ENCODE measurements at places on chromosomes 2 and 18. TPM values are rescaled to one million over a fixed set of nuclear protein-coding genes. Genes with fewer than 3 reads are reported as not detected.

DNA sequence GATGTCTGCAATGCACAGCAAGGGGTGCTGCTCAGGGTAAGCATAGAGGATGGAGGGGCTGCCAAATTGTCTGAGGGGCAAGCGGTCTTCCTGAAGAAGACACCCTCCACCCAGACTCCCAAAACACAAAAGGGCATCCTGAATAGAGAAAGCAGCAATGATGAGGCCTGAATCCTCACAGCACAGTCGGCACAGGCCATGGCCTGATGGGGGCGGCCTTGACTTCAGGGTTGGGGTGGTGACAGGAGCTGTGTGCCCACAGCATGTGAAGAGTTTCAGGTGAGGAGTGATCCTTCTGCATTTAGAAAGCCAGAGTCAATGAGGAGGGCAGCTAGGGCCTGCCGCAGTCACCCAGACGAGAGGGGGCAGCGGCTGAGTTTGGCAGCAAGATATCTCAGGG lies 159.4 kb downstream of the GALNT14 start:
- DNase-seq: no peak

The CNTNAP5 gene
- not detected for total RNA-seq

The RNF152 gene
- total RNA-seq: 0.49 TPM

- no peak for DNase-seq
These were observed 6.0 kb downstream of the IGFBP5 start for GRCh38 chr2:216689397-216689796.

The NDC80 gene
- 6.5 TPM for total RNA-seq

The LBX2 gene
- 1.8 TPM for total RNA-seq

DNA sequence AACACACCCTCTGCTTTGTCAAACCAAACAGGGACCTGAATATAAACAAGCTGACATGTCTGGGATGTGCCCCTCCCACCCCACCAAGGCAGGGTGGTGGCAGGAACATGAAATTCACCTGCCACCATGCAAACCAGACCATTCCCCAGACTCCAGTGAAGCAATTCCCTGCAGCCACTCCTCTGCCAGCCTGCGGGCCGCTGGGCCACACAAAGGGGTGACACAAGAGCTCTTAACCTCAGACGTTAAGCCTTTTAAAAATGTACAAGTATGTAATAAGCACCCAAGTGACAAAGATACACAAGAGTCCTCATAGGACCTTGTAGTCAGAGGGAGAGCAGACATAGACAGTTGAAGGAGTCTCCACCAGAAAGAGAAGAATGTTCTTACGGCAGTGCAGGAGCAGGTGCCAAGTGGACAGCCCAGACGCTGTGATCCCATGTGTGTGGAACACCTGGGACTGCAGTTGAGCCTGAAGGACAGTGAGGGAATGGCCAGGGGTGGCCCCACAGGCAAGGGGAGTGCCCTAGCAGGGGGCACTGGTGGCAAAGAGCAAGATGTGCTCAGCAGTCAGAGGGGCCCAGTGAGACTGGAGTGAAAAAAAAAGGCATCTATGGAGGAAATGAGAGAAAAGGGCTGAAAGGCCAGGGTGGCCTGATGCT lies 36.9 kb downstream of the CRACDL start:
- no peak for DNase-seq

The SMYD1 gene
- not detected for total RNA-seq

The SLC1A4 gene
- total RNA-seq: 5.6 TPM

GRCh38 chr18:22167471-22168241 lies 1.7 kb upstream of the GATA6 start:
- no peak for DNase-seq

The STAT4 gene
- 264 TPM for total RNA-seq

DNA sequence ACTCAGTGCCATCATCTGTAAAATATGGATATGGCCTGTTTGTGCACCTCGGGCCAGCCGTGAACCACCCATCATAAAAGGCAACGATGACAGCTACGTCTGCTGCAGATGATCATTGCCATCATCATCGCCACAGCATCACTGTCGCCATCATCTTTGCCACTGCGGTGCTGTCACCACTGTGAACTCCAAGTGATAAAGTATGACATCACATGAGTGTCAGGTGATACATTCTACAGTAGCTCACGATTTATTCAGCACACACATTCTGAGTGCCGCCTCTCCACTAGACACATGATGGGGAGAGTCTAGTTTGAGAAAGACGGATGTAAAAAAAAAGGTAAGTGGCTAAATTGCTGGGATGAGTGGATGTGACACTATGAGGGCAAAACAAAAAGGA lies 755.4 kb upstream of the RAB6C start:
- no peak for DNase-seq

The SPC25 gene
- 1.0 TPM for total RNA-seq

- no peak for DNase-seq
These were observed 165.6 kb downstream of the MREG start for GRCh38 chr2:215847718-215848117.

The CRYGD gene
- not detected for total RNA-seq

- DNase-seq: no peak
These were observed 88.3 kb upstream of the TAF1B start for GRCh38 chr2:9755008-9755407.

DNA sequence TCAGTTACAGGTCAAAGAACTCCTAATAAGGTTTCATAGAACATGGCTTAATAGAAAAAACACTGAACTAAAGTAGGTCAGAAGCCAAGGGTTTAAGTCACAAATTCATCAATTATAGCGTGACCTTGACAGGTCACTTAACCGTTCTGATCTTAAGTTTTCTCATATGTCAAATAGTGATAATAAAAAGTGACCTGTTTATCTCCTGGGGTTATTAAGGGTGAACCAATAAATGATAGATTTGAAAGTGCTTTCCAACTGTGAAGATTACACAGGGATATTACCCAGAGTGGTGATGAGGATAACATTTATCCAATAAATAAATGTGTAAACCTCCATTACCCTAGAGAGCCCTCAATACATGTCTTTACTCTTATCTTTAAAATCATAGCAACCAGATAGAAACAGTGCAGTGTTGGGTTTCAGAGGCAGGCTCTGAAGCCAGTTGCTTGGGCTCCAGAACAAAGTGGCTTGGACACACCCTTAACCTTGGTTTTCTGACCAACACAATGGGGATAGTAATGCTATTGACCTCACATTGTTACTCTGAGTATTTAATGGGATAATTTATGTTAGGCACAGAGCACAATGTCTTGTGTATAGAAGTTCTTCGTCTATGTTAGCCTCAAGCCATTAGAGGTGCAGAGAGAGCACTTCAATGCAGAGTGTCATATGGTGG lies 48.6 kb downstream of the KLHL14 start:
- DNase-seq: no peak

The COL5A2 gene
- 0.68 TPM for total RNA-seq

- DNase-seq: no peak
These were observed 9.6 kb upstream of the ALPK2 start for GRCh38 chr18:58638441-58638840.

DNA sequence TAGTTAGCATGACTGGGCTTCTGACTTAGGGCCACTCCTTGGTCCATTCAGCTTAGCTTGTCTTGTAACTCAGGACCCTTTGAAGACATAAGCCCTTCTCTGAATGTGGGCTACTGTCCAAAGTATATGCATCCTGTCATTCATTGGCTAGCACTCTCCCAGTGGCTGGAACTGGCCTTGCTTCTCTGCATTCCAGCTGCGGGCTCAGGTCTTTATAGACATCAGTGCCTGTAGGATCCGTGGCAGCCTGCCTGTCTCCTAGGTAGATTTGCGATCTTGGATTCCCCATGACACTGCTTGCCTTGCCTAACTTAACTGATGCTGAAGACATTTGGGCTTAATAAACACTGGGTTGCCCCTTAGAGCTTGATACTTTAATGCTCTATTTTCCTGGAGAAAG lies 170.1 kb downstream of the DCC start:
- no peak for DNase-seq

GRCh38 chr2:74537140-74537539 lies 7.4 kb downstream of the HTRA2 start:
- no peak for DNase-seq

DNA sequence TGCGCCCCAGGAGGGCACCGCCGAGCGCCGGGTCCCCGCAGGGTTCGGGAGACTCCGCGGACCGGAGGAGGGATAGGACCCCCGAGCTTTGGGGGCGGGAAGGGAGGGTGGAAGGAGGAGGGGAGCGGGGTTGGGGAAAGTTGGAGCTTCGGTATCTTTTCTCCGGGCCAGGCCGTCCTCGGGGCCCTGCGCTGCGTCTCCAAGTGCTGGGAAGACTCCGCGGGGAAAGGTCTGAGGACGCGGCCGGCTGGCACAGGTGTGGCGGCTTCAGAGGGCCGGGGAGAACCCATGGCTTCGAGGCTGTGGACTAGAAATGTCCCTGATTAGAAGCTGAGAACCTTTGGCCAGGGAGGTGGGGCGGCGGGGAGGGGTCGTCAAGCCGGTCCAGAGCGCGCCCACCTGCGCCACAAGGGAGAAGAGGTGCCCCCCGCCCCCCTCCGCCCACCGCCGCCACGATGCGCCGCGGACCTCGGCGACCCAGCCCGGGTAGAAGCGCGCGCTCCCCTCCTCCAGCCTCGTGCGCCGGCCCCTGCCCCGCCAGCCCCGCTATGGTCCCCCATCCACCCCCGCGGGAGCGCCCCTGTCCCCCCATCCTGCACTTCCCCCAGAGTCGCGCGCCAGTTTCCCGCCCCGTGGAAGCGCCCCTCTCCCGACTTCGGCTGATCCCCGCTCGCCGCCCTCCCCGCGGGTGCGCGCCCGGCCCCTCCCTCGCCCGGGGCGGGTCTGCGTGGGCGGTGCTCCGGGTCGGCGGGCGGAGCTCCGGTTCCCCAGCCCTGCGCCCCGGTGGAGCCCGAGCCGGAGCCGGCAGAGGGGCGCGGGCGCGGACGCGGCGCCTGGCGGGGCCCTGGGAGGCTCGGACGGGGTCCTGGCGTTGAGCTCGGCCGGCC lies at the start of gene SNTG2:
TSS of gene SNTG2 (plus strand) at position 770 of the 887 bp plus-strand sequence. CDS start 148 bp downstream, outside the sequence.
- DNase-seq: peak; percentile 65

DNA sequence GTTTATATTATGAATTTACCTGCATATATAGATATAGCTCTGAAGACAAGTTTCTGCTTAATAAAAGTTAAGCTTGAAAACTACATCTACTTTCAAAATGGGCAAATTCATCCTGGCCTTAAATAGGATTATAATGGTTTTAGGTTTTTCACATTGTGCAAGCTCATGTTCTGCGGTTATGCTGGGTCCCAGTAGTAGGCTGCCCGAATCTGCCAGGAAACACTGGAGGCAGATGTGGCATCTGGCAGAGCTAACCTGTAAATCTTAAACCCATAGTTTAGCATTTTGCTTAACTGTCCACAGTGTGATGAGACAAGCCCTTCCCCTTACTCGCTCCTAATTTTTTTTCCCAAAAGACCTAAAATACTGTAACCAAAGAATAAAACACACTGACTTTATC lies 234.2 kb downstream of the TCF4 start:
- no peak for DNase-seq

GRCh38 chr2:178450524-178450773 lies 526 bp downstream of the PRKRA start:
- DNase-seq: no peak

- DNase-seq: no peak
These were observed 36.8 kb upstream of the ATP8B1 start for GRCh38 chr18:57839942-57840381.

- DNase-seq: no peak
These were observed 615.3 kb downstream of the BCL11A start for GRCh38 chr2:59938181-59938580.

DNA sequence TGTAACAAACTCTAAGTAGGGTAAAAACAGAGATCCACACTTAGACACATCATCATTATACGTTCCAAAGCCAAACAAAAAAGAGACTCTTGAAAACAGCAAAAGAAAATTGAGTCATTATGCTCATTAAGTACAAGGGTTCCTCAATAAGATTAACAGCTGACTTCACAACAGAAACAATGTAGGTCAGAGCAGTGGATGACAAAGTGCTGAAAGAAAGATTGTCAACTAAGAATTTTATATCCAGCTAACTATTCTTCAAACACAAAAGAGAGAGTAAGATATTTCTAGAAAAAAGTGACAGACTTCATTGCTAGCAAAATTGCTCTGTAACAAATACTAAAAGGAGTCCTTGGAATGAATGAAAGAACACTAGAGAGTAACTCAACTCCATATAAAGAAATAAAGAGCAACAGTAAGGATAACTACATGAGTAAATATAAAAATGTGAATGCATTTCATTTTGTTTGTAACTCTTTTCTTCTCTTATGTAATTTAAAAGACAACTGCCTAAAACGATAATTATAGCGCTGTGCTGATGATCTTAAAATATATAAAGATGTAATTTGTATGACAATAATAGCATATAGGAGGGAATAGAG lies 23.8 kb upstream of the DNER start:
- DNase-seq: no peak

- no peak for DNase-seq
These were observed 85.1 kb downstream of the PPP1R1C start for GRCh38 chr2:182070736-182071135.

GRCh38 chr2:120867290-120868241 lies 131.9 kb downstream of the GLI2 start:
- DNase-seq: no peak

DNA sequence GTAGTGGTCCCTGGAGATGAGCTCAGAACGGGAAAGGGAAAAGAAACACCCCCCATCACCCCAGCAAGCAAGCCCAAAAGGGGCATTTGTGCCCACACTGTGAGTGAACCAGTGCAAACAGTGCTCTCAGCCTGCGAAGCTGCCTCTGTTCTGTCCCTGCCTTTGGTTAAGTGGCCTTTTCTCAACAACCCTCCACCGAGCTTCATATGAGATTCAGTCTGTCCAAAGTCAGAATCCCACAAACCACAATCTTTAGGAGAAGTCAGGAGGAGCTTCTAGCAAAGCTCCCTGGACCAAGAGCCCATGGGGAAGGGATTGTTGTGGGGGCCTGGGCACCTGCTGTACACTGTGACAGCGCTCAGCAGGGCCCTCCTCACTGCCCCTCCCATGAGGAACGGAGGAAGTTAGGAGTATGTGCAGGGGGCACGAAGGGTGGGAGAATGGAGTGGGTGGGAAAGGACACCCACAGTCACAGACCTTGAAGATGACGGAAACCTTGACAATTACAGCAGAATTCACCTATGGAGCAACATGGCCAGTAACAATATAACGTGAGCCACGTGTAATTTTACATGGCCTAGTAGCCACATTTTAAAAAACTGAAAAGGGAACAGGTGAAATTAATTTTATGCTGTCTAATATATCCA lies 119.5 kb downstream of the SMAD7 start:
- DNase-seq: peak; percentile 10

DNA sequence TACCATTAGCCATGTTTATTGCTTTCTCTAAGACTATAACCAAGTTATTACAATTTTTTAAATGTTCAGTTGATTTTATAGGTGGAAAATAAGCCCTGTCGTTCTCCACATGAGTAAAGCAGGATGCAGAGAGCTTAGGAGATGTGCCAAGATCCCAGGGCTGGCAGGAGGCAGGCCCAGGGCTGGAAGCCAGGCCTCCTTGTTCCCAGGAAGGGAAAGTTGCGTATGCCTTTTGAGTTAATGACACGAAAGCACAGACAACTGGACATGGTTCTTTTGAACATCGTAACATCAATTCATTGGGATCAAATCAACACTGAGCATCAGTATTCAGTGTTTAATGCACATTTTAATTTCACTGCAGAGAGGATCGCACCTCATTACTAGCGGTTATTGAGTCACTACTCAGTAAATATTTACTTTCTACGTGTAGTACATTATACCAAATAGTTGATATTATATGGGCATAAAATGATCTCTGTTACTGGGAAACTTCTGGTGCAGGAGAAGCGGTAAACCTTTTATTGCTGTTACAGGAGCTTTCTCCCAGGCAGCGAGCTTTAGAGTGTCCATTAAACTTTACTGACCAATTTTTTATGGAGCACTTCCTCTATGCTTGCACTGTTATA lies 60.0 kb downstream of the RNF144A start:
- no peak for DNase-seq
